ENCODE measurements at places on chromosomes 12 and 14.

DNA sequence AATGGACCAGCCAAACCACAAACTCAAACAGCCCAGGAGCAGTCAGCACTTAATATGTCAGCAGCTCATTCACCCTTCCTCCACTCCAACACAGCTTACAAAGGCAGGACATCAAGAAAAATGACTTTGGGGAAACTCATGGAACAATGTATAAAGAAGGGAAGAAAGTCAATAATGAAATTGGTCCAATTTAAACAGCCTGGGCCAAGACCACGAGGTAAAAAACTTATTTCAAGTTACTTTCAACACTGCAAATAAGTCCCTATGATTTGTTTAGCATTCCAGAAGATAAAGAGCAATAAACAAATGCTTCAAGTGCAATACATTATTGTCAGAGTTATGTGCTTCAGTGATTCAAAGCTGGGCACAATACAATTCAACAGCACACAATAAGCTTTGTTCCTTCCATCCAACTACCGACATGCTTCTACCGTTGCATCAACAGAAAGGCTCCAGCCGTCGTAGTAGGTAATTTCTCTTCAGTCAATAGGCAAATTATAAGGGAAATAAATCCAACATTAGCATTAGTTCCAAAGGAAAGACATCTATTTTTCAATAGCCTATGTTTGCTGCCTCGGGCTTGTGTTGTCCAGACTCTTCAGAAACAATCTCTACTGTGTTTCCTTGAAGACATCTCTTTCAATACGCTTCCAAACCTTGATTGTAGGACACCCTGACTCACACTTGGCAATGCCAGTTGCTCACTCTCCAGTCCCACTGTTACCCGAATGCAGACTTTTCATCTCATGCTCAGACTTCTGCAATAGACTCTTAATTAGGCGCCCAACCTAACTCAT lies 225.7 kb downstream of the NUAK1 start:
- H3K4me3 ChIP-seq, result no peak overlapping the region
- DNase-seq, result no peak
- H3K4me1 ChIP-seq, result no peaks in the 10 kb centered on the region
- H3K27ac ChIP-seq, result no peak overlapping the region

DNA sequence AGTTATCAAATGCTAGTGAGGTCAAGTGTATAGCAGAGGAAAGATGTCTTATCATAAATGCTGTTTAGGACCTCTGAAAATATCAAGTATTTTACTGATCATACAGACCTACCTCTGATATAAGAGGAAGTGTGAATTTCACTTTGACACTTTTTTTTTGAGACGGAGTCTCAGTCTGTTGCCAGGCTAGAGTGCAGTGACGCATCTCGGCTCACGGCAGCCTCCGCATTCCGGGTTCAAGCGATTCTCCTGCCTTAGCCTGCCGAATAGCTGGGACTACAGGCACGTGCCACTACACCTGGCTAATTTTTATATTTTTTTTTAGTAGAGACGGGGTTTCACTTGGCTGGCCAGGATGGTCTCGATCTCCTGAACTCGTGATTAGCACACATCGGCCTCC lies 55.1 kb upstream of the PIK3C2G start:
- no peaks in the 10 kb centered on the region for H3K4me1 ChIP-seq
- no peaks in the 10 kb centered on the region for H3K27me3 ChIP-seq
- no peaks in the 10 kb centered on the region for H3K36me3 ChIP-seq
- no peak overlapping the region for H3K27ac ChIP-seq

GRCh38 chr12:83190631-83191390 lies 504.1 kb downstream of the TMTC2 start:
- no peak overlapping the region for H3K27ac ChIP-seq
- H3K4me3 ChIP-seq, result no peak overlapping the region
- no peaks in the 10 kb centered on the region for H3K4me1 ChIP-seq
- DNase-seq, result no peak
- no peaks in the 10 kb centered on the region for H3K27me3 ChIP-seq
- H3K36me3 ChIP-seq, result no peaks in the 10 kb centered on the region

- no peak for DNase-seq
- H3K27me3 ChIP-seq, result no peaks in the 10 kb centered on the region
- H3K4me3 ChIP-seq, result no peak overlapping the region
- no peaks in the 10 kb centered on the region for H3K36me3 ChIP-seq
These were observed 91.2 kb downstream of the CEP128 start for GRCh38 chr14:80850197-80850814.

GRCh38 chr14:24332268-24332993 lies 2.4 kb downstream of the ADCY4 start:
- peak overlapping the region; percentile 35 for H3K4me3 ChIP-seq
- H3K27ac ChIP-seq, result no peak overlapping the region
- peak; percentile 82 for DNase-seq

Data from T-cell (primary cell).